NCI-H1694 (cell line): ENCODE measurements at places on chromosomes 12 and 14.

DNA sequence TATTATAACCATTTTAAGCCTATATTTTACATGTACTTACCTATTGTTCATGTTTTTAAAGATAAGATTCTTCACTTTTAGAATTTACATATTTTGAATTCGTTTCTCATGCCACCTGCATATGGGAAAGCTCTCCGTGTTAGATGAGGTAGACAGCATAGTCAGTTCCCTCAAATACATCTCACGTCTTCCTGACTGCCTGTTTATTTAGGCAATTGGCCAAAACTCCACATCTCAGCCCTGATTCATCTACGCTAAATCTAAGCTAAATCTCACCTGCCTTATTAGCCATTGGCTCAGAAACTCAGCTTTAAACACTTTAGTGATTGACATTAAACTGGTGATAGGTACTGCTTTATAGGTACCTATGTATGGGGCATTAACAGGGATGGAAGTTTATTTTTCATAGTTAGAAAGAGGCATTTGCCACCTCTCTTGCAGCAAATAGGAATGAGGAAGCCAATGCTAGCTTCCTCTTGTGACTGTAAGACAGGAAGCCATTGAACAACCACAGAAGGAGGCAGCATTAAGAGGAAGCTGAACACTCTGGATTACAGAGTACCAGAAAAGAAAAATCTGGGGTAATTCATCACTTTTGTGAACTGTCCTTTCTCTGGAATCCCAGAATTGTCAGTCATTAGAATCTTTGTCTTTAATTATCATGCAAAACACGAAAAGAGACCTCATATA lies 111.9 kb downstream of the LRFN5 start:
- no peak for DNase-seq

GRCh38 chr12:99984271-99985128 lies at the start of gene ANKS1B:
ANKS1B (minus strand) TSS chr12:99984936; CDS start chr12:99984237, 699 bp downstream.
- peak; percentile 19 for DNase-seq

DNA sequence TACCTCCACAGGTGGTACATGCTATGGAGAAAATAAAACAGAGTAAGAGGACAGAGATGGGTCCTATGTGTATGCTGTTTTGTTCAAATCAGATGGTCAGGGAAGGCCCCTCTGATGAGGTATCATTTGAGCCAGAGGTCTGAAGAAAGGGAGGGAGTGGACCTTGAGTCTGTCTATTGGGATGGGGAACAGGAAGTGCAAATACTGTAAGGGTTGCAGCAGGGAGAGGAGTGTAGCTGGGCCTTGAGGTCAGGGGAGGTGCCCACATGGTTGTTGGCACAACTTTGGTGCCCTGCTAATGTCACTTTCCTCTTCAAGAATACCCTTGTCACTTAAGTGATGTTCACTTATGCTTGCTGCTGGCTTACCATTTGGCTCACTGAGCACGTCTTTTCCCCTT lies 83.3 kb downstream of the PRKCH start:
- no peak for DNase-seq

DNA sequence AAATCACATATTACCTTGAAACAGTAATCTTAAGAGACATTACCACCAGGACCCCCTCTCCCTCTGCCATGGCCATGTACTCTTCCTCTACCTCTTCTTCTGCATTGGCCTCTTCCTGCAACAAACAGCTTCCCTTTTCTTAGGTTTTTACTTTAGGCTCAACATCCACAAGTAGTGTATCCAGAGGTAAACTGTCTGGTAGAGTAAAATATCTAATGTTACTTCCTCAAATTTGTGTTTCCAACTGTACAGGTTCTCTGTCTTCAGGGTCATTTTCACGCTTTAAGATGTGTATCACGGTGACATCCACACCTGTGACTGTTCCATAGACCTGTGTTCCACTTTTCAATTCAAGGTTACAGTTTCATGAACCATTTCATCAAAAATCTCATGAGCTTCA lies 13.4 kb downstream of the CDK17 start:
- no peak for DNase-seq

GRCh38 chr12:108564724-108565123 lies 2.3 kb downstream of the ISCU start:
- DNase-seq, result no peak

DNA sequence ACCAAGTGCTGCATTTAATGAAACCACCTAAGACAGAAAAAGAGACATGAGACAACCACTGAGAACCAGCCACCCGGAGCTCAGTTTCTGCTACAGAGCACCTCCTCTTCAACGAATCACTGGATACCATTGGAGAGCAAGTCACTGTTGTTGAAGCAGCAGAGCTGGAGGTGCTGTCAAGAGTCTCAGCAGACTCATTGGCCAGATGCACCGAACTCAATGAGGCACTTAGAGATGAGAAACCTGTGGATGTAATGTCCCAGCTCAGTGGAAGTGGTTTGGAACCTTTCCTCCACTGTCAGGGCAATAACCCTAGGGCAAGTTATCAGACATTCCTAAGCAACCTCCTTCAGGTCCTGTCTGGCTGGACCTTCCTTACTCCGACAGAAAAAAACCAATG lies 13.1 kb downstream of the NPC2 start:
- no peak for DNase-seq
